Right atrium auricular region (tissue), 2 donors: ENCODE measurements at places on chromosomes 2 and 18. TPM values are rescaled to one million over a fixed set of nuclear protein-coding genes. Genes with fewer than 3 reads are reported as not detected.
A peak's percentile ranks its signal among the peaks of the same experiment; 100 is the strongest.

DNA sequence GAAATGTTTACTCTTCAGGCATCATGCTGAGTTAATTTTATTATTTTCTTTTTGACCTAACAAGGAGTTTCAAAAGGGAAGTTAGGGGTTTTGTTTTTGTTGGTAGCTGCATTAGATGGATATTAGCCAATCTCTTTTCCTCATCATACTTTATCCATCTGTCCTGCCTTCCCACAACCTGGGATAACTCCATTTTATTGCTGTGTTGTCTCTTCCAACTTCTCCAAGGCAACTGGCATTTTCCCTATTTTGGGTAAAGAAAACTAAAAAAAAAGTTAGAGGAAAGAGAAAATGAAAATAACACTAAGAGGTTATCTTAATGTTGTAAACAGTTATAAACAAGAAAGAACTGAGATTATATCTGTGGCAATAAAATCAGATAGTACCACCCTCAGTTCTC, 147.0 kb downstream of the PID1 start:
- H3K27ac ChIP-seq: no peak overlapping the region
- DNase-seq: no peak
- no peaks in the 10 kb centered on the region for H3K27me3 ChIP-seq
- no peaks in the 10 kb centered on the region for H3K4me1 ChIP-seq
- no peak overlapping the region for H3K4me3 ChIP-seq
- no peaks in the 10 kb centered on the region for H3K36me3 ChIP-seq

GRCh38 chr2:46601328-46601963, 122.1 kb downstream of the TMEM247 start:
- DNase-seq: no peak
- H3K27ac ChIP-seq: no peak overlapping the region
- no peaks in the 10 kb centered on the region for H3K36me3 ChIP-seq
- no peaks in the 10 kb centered on the region for H3K27me3 ChIP-seq
- no peak overlapping the region for H3K4me3 ChIP-seq
- H3K4me1 ChIP-seq: no peaks in the 10 kb centered on the region

GRCh38 chr2:108412995-108413710, 35.4 kb downstream of the SULT1C4 start:
- no peaks in the 10 kb centered on the region for H3K36me3 ChIP-seq
- H3K27me3 ChIP-seq: no peaks in the 10 kb centered on the region
- H3K4me1 ChIP-seq: no peaks in the 10 kb centered on the region

GRCh38 chr2:27049422-27050280, 1.8 kb upstream of the AGBL5 start:
- H3K4me1 ChIP-seq: no peaks in the 10 kb centered on the region
- H3K27me3 ChIP-seq: no peaks in the 10 kb centered on the region
- peak overlapping the region; percentile 98 for H3K27ac ChIP-seq
- DNase-seq: peak; percentile 64
- peak overlapping the region; percentile 99 for H3K4me3 ChIP-seq

GRCh38 chr18:10015941-10016819, 102.4 kb downstream of the VAPA start:
- peak overlapping the region; percentile 22 for H3K27ac ChIP-seq
- no peaks in the 10 kb centered on the region for H3K36me3 ChIP-seq
- no peak for DNase-seq
- H3K27me3 ChIP-seq: no peaks in the 10 kb centered on the region

DNA sequence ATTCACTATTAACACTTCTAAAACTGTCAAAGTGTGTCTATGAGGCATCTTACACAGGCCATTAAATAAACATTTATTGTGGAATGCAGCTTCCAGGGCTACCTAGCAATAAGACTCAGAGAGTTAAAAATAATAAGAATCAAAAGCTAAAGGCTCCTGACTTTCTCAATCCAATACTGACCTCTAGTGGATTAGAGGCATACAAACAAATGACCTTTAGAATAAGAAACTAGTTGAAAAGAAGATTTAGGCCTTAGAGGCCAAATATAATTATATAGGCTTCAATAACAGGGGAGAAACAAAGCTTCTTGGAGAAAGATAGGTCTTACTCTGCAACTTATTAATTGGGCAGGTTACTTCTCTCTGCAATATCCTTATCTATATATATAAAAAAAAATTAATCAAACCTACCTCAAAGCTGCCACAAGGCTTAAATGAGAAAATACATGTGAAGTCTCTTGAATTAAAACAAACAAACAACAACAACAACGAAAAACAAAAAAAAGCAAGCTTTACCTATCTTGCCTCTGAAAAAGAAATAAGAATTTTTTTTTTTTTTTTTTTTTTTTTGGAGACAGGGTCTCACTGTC, 246.1 kb downstream of the EXOC6B start:
- no peaks in the 10 kb centered on the region for H3K27me3 ChIP-seq
- H3K4me1 ChIP-seq: no peaks in the 10 kb centered on the region
- no peak overlapping the region for H3K4me3 ChIP-seq
- no peaks in the 10 kb centered on the region for H3K36me3 ChIP-seq

GRCh38 chr18:48342125-48342524, 67.1 kb downstream of the ZBTB7C start:
- peak overlapping the region; percentile 53 for H3K27ac ChIP-seq
- no peak overlapping the region for H3K4me3 ChIP-seq
- no peaks in the 10 kb centered on the region for H3K4me1 ChIP-seq
- DNase-seq: no peak

DNA sequence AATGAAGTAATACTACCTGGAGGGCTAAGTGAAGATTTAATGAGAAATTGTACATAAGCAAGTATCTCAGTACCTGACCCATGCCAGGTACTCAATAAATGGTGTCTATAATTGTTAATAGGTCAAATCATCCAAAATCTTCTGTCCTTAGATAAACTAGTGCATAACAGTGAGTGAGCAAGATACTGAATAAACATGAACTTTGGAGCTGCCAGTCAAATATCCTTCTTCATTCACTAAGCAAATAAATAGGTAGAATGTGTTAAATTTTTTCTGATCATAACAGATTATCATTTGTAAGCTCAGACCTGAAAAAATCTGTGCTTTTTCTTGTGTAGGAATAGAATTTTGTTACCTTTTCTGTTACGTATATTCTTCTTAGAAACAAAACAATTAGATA, 39.6 kb downstream of the RAB3GAP1 start:
- H3K27me3 ChIP-seq: no peaks in the 10 kb centered on the region
- H3K4me3 ChIP-seq: no peak overlapping the region
- H3K27ac ChIP-seq: no peak overlapping the region
- H3K36me3 ChIP-seq: peaks cover 13% of the 10 kb centered on the region

DNA sequence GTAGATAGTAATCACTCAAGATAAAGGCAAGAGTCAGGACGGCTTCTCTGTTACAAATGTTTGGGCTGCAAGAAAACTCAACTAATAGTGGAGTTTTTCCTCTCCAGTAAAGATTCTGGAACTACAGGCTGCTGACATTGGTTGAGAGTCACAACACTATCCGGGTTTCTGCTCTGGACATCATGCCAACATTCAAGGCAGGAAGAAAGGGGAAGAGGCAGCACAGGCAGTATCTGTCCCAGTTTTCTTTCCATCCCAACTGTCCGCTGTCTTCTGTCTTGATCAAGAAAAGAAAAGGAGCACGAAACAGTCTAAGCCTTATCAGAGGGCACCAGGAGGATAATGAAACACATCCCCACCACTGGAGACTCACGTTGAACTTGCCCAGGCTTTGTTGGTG, 132.1 kb downstream of the MAIP1 start:
- DNase-seq: no peak
- H3K4me1 ChIP-seq: no peaks in the 10 kb centered on the region
- no peaks in the 10 kb centered on the region for H3K27me3 ChIP-seq
- H3K36me3 ChIP-seq: no peaks in the 10 kb centered on the region
- no peak overlapping the region for H3K4me3 ChIP-seq

- H3K4me3 ChIP-seq: no peak overlapping the region
- H3K27ac ChIP-seq: peak overlapping the region; percentile 52
- no peaks in the 10 kb centered on the region for H3K36me3 ChIP-seq
Measured at GRCh38 chr2:37855283-37856041, 69.6 kb upstream of the RMDN2 start.

DNA sequence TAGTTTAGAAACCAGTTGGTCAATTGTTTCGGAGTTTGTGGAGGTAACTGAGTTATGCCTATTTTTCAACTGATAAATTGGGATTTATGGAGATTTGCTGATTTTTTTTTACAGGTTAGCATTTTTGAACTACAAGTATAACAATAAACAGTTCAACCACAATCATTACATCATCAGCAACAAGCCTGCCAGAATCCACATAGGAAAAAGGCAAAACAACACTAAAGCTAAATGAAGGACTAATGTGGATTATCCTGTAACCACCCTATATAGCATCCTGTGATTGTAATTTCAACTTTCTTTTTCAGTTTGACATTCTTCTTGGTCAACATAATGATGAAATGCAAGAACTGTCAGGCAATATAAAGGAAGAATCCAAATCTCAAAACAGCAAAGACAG, 76.5 kb downstream of the CCDC102B start:
- no peaks in the 10 kb centered on the region for H3K4me1 ChIP-seq
- H3K27ac ChIP-seq: no peak overlapping the region
- H3K27me3 ChIP-seq: no peaks in the 10 kb centered on the region
- DNase-seq: no peak

- H3K4me1 ChIP-seq: no peaks in the 10 kb centered on the region
- H3K27ac ChIP-seq: no peak overlapping the region
- H3K27me3 ChIP-seq: no peaks in the 10 kb centered on the region
Measured at GRCh38 chr2:215554689-215555498, 119.0 kb upstream of the FN1 start.

GRCh38 chr2:36404754-36405153, 49.2 kb downstream of the CRIM1 start:
- H3K4me3 ChIP-seq: no peak overlapping the region
- H3K4me1 ChIP-seq: peaks cover 33% of the 10 kb centered on the region
- H3K27me3 ChIP-seq: no peaks in the 10 kb centered on the region
- H3K36me3 ChIP-seq: no peaks in the 10 kb centered on the region

DNA sequence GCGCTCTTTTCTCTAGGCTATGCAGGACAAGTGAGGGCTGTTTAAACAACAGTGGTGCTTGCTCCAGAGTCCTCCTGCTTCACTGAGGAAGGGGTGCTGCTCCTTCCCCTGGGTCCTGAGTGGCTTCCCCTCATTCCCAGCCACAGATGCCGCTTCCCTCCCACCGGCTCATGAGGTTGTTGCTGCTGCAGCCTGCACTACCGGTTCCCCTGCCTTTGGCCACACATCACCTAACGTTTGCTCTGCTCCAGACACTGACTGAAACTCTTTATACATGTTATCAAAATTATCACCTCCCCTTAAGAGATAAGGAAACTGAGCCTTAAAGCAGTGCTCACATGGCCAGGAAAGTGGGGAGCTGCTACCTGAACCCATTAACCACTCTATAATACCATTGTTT, 130.8 kb upstream of the LGALSL start:
- no peaks in the 10 kb centered on the region for H3K36me3 ChIP-seq
- no peaks in the 10 kb centered on the region for H3K27me3 ChIP-seq
- H3K27ac ChIP-seq: no peak overlapping the region
- peaks cover 9% of the 10 kb centered on the region for H3K4me1 ChIP-seq

DNA sequence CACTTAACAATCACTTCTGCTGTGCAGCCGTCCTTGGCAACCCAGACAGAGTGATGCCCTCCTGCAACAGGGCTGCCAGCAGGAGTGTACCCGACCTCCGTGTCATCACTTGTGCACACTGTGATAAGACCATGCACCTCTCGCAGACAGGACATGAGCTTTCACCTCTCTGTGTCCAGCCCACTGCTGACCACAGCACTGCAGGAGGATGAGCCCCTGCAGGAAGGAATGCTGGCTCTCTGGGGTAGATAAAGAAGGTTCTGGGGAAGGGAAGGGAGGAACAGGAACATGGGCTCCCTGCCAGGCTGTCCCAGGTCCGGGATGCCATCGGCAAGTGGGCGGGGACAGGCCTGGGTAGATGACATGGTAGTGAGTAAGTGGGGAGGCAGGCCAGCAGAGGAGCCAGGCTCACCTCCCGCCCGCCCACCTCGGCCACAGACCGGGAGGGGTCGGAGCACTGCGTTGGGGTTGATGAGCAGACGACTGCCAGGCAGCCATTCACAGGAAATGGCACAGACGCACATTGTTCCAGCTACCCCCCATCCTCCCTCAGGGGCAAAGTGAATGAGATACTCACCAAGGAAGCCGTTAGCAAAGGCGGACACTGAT, 18.6 kb upstream of the COL6A3 start:
- H3K27me3 ChIP-seq: no peaks in the 10 kb centered on the region
- no peak for DNase-seq
- H3K4me1 ChIP-seq: no peaks in the 10 kb centered on the region
- H3K36me3 ChIP-seq: no peaks in the 10 kb centered on the region
- H3K27ac ChIP-seq: peak overlapping the region; percentile 70

DNA sequence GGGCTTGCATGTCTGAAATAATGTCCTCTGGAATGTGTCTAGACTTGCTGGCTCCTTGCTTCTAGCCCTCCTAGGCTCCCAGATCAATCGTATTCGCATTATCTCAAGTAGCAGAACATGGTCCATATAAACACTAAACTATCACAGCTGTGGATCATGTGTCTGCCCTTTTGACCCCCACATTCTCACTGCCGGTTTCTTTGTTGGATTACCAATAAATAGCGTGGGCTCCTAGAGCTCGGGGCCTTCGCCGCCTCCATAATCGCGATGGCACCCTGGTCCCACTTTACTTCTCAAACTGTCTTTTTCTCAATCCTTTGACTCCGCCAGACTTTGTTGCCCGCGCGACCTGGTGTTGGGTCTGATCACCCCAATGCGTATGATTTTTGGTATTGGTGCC, 6.3 kb upstream of the SCYGR8 start:
- H3K36me3 ChIP-seq: no peaks in the 10 kb centered on the region
- H3K4me1 ChIP-seq: no peaks in the 10 kb centered on the region
- H3K4me3 ChIP-seq: no peak overlapping the region
- DNase-seq: no peak

DNA sequence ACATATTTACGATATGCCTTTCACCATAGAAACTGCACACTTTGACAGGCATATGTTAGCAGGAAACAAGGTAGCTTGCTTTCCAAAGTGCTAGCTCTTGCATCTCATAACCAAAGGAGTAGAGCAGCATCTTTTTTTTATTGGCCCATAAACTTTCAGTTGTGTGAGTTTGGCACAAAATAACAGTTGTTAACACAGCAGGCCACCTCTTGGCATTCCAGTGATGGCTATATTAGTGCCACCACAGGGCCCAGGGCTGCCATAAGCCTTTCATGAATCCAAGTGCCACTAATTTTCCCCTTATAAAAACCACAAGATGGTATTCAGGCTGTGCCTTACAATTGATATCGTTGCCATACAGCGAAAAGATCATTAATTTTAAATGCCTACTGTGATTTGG, 40.3 kb upstream of the KLF7 start:
- no peaks in the 10 kb centered on the region for H3K4me1 ChIP-seq
- H3K36me3 ChIP-seq: no peaks in the 10 kb centered on the region
- no peaks in the 10 kb centered on the region for H3K27me3 ChIP-seq
- no peak overlapping the region for H3K4me3 ChIP-seq
- no peak overlapping the region for H3K27ac ChIP-seq

- H3K36me3 ChIP-seq: no peaks in the 10 kb centered on the region
- no peaks in the 10 kb centered on the region for H3K27me3 ChIP-seq
- DNase-seq: no peak
- H3K4me1 ChIP-seq: no peaks in the 10 kb centered on the region
- no peak overlapping the region for H3K27ac ChIP-seq
Measured at GRCh38 chr2:120720746-120721375, 14.8 kb upstream of the GLI2 start.

- no peak overlapping the region for H3K27ac ChIP-seq
- H3K4me3 ChIP-seq: no peak overlapping the region
- no peaks in the 10 kb centered on the region for H3K36me3 ChIP-seq
Measured at GRCh38 chr2:60493804-60494387, 59.6 kb downstream of the BCL11A start.

Gene FEV
- total RNA-seq: not detected

Gene ZAP70
- total RNA-seq: 1.4 TPM

Gene GKN1
- total RNA-seq: not detected

Gene ARMC9
- 2.9 TPM for total RNA-seq

Gene BUB1
- total RNA-seq: 1.4 TPM

Gene TACR1
- 0.07 TPM for total RNA-seq
